Daoy (cell line): ENCODE measurements at places on chromosomes 6 and 20. TPM values are rescaled to one million over a fixed set of nuclear protein-coding genes. Genes with fewer than 3 reads are reported as not detected.
A peak's percentile ranks its signal among the peaks of the same experiment; 100 is the strongest.

MAS1 gene
- total RNA-seq = not detected in 2 replicates

DNA sequence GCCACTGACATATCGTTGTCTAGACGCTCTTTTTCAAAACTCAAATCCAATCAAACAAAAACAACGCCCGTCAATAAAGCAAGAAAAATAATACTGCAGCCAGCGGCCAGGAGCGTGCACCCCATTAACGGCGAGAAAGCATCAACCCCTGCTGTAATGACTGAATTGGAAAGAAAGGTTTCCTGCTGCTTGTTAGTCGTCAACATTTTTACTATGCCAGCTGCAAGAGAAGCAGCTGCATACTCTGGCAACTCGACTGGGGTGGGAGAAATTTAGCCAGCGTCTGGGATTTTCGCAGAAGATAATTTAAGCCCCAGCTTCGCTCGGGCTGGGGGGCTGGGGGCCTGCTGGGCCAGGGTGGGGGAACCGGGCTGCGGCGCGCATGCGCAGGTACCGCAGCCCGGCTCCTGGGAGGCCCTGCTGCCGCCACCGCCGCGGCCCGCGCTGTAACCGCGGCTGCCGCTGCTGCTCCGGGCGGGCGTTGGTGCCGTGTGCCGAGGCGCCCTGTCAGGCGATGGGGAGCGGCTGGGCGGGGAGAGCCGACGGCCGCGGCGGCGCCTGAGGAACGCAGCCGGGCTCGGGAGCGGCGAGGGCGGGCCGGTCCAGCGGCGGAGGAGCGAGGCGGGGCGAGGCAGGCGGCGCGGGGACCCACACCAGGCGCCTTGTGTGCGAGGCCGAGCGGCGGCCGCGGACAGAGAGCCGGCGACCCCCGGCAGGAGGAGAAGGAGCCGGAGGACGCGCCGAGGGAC, 732 bp upstream of the STXBP5 start:
- peak; percentile 90 for DNase-seq

GRCh38 chr6:21128601-21129000, 464.9 kb upstream of the SOX4 start:
- DNase-seq = no peak

GRCh38 chr6:136959471-136959891, 37.4 kb downstream of the SLC35D3 start:
- no peak for DNase-seq

GRCh38 chr6:127277878-127278843, 11.5 kb downstream of the RNF146 start:
- DNase-seq = no peak

SCRT2 gene
- not detected in 2 replicates for total RNA-seq

MYLK4 gene
- total RNA-seq = 0.34 and 0.39 TPM in 2 replicates

FOXS1 gene
- total RNA-seq = 2.0 and 3.6 TPM in 2 replicates

DNA sequence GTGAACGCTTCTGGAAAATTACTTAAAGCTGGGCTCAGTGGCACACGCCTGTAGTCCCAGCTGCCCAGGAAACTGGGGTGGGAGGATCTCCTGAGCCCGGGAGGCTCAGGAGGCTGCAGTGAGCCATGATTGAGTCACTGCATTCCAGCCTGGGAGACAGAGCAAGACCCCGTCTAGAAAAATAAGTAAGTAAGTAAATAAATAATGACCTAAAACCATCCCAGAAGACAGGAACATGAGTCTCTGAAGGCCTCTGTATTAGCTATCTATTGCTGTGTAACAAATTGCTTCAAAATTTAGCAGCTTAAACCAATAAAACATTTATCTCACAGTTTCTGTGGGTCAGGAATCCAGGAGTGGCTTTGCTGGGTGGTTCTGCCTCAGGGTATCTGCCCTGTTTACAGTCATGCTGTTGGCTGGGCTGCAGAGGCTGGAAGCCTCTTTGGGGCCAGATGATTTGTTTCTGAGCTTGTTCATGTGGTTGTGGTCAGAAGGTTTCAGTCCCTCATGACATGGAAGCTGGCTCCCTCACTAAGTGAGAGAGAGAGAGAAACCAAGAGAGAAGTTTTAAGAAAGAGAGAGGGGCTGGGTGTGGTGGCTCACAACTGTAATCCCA, 48.4 kb upstream of the NCOA3 start:
- DNase-seq = peak; percentile 92

- no peak for DNase-seq
Measured at GRCh38 chr6:120918137-120918536, 416.1 kb downstream of the TBC1D32 start.

DNA sequence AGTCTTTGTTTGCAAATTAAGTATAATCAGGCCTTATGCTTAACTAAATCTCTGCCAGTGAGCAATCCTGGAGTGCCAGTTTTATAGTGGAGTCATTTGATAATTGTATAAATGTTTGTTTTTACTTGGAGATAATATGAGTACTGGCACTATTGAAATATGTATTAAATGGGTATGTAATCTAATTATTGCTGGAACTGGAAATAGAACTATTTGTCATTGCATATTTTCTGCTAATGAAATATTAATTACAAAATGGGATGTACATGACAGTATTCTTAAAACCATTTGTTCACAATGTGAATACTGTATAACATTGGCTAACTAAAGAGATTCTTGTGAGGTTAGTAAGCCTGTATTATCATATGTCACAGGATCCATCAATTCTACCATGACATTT, 20.5 kb upstream of the LMBRD1 start:
- no peak for DNase-seq

EPM2A gene
- total RNA-seq = 10.7 and 16.8 TPM in 2 replicates

DNA sequence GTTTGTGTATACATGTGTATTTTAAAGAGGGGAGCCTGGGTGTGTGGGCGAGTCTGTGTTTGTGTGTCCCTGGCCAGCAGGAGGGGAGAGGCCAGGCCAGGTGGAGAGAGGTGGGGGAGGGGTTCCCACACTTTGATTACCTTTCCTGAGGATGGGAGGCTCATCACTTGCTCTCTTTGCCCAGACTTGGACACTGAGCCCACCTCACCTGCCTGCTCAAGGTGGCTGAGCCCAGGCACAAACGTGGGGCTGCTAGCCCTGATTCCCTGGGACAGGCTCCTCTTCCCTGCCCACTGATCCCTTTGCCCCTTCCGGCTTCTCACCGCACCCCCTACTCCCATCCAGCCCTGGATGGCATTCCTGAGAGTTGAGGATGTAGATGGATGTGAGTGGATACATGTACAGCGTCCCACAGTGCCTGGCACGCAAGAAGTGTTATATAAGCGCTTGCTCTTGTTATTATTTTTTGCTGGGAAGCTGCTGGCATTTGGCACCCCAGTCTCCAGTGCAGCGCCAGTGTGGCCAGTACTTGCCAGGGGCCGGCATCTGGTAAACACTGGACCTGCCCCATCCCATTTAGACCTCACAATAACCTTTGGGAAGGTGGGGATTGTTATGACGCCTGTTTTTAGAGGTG, 2.7 kb downstream of the CEBPB start:
- peak; percentile 63 for DNase-seq

GRCh38 chr6:53437557-53438202, 88.9 kb upstream of the ELOVL5 start:
- DNase-seq = peak; percentile 78

GRCh38 chr6:75619230-75619899, 17.7 kb downstream of the SENP6 start:
- DNase-seq = no peak

TTLL9 gene
- total RNA-seq = 1.5 TPM in 1 of 2 replicates, not detected in the other

NMBR gene
- total RNA-seq = not detected in 2 replicates
